ENCODE measurements at places on chromosomes 5 and 9.

DNA sequence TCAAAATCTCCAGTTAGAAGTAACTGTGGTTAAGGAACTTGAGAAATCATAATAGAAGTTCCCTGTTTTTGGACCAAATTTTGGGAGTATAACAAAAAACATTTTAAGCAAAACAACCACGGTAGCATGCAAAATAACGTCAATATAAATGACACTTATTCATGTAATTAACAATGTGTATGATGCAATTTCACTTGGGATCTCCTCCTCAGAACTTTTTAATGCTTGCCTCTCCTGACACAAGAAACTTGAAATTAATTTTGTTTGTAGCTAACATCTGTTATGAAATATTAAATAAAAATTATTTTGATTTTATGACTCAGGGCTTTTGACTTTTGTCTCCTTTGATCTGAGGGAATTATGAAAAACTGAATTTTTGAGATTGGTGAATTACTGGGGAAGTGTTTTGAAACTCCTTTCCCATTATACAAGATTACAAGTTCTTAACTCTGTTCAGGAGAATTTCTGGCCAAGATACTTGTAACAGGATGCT, 149.7 kb downstream of the ATP10B start:
- DNase-seq, result no peak

GRCh38 chr9:78808048-78808447, 511.1 kb downstream of the PSAT1 start:
- DNase-seq, result no peak

DNA sequence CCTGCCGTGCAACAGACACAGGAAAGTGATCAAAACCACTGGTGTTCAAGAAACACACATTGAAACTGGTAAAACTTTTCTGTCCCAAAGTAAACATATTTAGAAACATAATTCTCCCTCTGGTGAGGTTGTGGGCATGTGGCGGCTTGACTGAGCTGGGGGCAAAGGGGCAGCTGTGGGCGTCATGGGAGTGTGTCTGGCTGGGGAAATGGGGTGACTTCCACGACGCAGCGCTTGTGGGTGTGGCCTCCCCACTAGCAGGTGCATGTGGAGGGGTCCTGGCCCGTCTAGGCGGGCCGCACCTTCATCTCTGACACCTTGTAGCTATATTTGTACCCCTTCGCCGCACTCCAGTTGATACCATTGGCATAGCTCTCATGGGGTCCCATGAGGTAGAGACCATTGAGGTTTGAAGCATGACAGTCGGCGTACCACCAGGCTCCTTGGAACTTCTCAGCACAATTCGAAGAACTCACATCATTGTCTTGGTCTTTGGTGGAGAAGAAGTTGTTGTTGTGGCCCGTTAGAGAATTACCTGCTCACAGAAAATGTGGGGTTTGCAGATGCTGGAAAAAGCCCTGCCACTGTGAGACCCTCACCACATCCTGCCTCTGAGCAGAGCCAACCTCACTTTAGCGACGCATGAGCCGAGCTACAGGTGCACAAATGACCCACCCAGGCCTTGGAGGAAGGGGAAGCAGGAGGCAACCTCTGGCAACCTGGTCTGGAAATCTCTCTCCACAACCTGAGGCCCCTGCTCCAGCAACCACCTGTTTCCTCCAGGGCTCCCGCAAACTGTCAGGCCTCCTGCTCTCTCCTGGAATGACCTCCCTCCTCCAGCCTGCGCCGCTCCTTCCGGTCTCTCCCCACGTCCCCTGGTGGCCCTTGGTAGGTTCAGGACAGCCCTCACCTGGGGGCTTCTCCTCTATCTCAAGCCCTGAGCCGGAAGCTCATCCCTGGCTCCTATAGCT, 7.9 kb downstream of the FCN1 start:
- no peak for DNase-seq

GRCh38 chr5:35880156-35880555, 23.5 kb downstream of the IL7R start:
- DNase-seq, result no peak

- DNase-seq, result peak; percentile 53
Observed at GRCh38 chr9:122810306-122810946, 10.5 kb downstream of the OR1K1 start.
